Left lung (tissue), 14 donors: ENCODE measurements at places on chromosomes 5 and 9.

DNA sequence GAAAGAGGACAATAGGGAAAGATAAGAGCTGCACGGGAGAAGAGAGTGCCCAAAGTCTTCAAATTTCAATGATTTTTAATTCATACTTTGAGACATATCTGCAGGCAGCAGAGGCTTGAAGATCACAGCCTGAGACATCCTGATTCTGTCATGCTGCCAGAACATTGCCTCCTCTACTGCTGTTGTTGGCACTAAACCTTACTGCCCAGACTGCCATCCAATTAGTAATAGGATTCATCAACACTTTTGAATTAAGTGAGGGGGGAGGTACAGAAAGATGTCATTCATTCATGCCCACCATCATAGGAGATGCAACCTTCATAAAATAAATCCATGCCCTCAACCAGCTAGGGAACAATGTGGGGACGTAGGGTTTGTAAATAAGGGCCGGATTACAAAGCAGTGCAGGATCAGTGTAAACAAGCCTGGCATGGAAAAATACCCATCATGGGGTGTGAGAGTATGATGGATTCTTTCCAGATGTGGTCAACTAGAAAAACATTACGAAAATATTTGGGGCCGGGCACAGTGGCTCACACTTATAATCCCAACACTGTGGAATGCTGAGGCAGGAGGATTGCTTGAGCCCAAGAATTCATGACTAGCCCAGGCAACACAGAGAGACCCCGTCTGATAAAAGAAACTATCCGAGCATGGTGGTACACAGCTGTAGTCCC, 122.1 kb upstream of the DAPK1 start:
- no peak for DNase-seq

DNA sequence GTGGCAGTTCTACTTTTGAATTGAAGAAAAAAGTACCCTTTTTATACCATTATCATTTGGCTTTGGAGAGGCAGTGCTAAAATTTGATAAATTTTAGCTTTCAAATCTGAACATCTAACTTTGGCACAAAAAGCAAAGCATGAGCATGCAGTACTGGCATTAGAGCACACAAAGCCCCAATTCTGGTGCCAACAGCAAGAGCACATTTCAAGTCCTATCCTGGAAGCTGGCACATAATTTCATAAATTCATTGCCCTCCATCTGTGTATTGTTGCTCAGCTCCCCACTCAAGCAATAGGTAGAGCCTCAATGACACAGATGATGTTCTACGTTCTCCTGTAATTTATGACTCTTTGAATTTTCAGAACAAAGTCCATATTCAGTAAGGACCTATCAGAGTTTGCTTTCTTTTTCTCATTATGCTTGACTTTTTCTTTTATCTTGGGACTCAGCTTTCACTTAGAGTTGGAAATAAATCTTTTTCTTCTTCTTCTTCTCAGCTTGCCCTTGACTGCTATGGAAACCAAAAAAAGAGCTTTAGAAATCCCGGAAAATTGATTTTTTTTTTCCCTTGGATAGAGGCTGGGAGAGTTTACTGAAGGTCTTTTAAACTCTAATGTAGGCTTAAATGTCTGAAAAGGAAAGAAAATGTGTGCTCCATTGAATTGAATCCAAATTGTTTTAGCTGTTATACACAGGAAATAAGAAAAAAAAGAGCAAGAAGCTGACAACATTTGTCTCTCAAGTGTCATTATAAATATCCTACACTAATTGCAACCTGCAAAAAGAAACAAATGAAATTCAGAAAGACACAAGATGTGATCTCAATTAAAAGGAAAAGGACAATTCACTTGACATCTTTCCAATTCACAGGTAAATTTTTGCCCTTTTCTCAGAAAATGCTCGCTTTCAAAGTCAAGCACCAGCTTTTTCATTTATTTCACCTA, 380.8 kb upstream of the CDH18 start:
- no peak for DNase-seq

DNA sequence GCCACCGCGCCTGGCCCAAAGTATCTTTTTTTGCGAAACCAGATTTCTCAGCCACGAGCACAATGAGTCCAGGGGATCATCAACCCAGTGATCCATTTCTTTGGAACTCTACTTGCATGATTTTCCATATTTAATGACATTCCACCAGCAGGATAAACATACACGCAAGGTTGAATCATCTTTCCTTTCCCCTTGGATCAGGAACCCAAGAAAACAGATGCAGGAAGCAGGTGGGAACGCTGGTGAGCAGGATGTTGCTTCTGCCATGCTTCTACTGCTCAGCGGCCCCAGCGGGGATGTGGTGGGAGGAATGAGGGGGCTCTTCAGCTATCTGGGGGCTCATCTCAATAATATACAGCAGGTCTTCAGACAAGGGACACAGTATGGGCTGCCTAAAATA, 118.2 kb downstream of the SEC61B start:
- DNase-seq = no peak

GRCh38 chr9:69861011-69861410, 40.4 kb downstream of the CFAP95 start:
- DNase-seq = no peak

GRCh38 chr5:158765407-158765806, 334.3 kb downstream of the EBF1 start:
- no peak for DNase-seq

GRCh38 chr9:17528859-17529258, 50.0 kb upstream of the SH3GL2 start:
- DNase-seq = no peak

DNA sequence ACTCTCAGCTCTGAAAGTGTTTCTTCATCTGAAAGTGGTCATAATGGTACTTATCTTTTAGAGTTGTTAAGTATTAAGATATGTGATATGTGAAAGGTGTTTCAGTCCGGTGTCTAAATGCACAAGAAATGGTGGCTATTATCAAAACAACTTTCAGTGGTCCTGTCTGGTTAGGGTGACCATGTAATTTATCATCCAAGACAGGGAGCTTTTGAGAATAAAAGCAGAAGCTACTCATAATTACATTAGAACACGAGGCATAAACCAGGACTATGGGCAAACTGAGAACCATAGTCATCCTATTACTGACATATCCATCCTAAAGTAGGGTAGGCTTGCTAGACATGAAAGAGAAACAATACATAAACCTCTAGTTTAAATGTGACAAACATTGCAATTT, 418.1 kb upstream of the SEMA6A start:
- DNase-seq = no peak

GRCh38 chr9:15982182-15982581, 429.3 kb downstream of the CCDC171 start:
- no peak for DNase-seq

GRCh38 chr5:179867476-179867875, 8.9 kb upstream of the MRNIP start:
- no peak for DNase-seq

GRCh38 chr9:14640967-14641366, 52.3 kb downstream of the ZDHHC21 start:
- no peak for DNase-seq

DNA sequence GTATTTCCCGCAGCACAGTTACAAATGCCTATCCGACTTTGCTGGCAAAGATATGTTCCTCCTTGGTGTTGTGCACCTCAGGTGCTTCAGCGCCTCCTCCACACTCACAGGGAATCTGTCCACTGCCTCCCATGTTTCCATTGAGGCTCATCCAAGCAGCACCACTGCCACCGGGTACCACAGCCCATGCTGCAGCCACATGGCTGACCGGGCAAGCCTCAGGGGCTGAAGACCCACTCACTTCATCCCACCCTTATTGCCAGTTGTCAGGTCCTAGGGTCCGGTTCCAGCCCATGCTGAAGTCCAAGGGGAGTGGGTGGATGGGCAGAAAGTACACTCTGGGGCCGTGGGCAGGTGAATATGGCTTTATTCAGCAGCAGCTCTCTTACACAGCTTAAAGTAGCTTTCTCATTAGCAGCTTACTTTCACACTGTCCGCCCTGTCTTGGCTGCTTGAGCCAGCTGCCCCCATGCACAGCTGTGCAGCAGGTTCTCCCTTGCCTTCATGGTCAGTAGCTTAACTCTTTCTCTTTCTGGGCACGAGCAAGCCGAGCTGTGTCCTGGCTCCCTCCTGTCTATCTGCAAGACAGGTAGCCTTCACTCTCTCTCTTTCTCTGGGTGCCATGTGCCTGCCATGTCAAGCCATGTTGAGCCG, 1052.3 kb downstream of the PTPRD start:
- no peak for DNase-seq
